ENCODE measurements at places on chromosomes 1 and 21.

DNA sequence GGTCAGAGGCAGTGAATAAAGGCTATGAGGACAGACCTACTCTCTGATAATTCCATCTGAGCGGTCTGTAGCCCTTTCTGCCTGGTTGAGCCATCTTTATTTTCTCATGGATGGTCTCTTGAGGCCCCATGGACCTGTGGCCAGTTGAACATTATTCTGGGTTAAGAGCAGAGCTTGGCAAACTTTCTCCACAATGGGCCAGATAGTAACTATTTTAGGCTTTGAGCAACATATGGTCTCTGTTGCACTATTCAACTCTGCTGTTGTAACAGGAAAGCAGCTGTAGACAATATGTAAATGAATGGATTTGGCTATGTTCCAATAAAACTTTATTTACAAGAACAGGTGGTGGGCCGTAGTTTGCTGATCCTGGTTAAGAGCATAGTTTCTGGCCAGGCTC lies 62.7 kb downstream of the KAZN start:
- no peak for DNase-seq

DNA sequence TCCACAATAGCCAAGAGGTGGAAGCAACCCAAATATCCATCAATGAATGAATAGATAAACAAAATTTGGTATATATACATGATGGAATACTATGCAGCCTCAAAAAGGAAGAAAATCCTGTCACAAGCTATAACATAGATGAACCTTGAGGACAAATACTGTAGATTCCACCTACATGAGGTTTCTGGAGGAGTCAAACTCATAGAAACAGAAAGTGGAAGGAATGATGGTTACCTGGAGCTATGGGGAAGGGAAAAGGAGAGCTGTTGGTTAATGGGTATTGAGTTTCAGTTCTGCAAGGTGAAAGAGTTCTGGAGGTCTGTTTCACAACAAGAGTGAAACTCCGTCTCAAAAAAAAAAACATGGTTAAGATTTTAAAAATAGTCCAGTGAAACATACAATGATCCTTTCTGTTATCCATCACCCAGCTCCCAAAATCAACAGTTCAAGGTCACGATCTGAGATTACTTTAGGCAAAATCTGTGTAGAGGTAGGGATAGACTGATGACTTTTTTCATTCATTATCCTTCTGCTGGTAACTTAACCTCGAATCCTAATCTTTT lies 80.8 kb upstream of the HNRNPU start:
- DNase-seq: no peak

DNA sequence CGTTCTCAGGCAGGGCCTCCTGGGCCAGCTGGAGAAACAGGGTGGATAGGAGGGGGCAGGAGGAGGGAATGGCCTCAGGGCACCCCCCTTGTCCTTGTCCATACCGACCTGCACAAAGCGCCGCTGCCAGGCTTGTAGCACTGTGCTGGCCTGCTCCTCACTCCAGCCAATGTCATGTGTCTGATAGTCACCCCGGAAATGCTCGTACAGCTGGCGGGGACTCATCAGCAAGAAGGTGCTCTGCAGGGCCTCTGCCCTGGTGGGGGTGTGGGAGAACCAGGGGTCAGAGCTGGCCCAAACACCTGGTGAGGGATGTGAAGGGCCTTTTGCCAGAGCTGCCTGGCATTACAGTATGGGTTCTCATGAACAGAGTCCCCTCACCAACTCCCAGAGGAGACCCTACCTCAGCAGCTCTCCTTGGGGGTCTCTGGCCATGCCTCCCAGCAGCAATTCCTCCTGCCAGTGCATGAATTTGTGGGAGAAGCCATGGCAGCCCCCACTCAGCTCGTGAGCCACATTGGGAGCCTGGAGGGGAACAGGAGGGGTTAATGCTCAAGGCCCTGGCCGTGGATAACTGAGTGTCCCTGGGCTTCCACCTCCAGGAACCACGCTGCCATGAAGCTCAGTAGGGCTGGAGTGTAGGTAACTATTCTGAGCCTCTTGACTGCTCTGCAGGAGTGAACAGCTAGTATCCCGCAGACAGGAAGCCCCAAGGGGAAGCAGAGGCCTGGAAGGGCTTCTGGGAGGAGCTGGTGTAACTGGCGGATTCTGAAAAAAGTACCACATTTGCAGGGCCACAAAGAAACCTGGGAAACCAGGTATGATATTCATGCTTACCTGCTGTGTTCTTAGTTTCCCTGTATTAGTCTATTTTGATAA lies 13.3 kb downstream of the PTCH2 start:
- no peak for DNase-seq

- DNase-seq: no peak
These were observed 40.6 kb downstream of the TCP10L start for GRCh38 chr21:32544697-32545096.

GRCh38 chr21:14616380-14617039 lies 70.4 kb upstream of the SAMSN1 start:
- DNase-seq: no peak

DNA sequence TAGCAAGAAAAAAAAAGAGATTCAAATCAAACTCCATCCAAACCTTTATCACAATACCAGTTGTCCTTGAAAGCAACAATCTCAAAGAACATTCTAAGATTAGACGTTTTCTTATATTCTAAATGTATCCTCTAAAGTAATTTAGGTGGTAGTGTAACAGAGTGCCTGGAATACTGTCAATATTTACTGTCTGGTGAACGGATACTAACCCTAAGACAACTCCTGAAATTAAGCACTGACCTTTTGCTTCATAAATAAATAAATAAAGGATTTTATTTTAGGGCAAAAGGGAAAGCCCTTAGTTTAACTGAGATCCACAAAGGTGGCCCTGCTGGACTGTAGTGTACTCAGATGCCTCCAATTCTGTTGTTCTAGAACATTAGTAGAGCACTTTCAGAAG lies 9.9 kb upstream of the USH2A start:
- no peak for DNase-seq

DNA sequence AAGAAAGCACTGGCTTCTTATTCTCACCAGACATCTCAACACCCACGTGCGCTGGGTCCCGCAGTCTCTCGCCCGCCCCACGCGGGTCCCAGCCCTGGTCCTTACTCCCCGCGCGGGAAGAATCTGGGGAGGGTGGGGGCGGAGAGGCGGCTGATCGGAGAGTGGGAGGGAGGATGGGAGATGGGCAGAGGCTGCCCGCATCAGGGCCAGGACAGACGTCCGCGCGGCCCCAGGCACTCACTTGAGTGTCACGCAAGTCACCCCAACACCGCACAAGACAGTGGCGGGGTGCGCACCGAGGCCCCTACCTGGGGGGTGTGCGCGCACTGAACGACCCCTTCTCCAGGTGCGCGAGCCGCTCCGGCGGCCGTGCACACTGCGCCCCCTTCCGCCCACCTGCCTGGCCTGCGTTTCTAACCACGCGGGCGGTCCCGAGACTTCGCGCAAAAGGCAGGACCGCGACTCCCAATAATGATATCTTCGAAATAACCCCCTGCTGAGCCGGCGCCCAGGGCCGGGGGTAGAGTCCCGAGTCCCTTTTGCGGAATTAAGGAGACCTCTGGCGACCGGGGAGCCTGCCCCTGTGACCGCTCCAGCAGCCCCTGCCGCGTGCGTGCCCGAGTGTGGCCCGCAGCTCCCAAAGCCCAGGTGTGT lies 6.0 kb upstream of the SIM2 start:
- DNase-seq: no peak

GRCh38 chr21:44816761-44817505 lies 929 bp downstream of the SUMO3 start:
- no peak for DNase-seq

GRCh38 chr1:208254862-208255261 lies 10.7 kb upstream of the PLXNA2 start:
- DNase-seq: peak; percentile 79

- peak; percentile 63 for DNase-seq
These were observed 7.0 kb upstream of the CTSE start for GRCh38 chr1:206030714-206031113.

DNA sequence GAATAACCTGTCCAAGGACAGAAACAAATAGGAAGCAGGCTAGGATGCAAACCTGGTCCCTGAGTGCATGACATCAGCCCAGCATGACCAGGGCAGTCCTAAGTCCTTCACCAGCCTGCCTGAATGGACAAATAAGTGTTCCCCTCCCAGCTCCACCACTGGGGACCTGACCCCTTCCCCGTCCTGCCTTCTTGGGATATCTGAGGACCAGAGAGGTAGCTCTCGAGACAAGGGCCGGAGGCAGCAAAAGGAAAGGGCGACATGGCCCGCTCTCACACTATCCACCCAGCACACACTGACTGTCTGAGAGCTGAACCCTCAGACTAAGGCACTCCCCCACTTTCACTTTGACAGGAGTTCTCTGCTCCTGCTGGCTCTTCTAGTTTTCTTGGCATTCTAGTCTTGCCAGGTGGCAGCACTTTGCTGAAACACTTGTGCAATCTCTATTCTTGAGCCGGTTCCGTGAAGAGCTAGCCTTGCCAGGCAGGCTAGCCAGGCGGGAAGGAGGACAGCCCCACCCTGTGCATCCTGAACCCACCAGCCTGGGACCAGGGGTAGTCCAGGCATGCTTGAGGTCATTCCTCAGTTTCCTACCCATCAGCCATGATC lies 251.1 kb upstream of the RAB4A start:
- no peak for DNase-seq

DNA sequence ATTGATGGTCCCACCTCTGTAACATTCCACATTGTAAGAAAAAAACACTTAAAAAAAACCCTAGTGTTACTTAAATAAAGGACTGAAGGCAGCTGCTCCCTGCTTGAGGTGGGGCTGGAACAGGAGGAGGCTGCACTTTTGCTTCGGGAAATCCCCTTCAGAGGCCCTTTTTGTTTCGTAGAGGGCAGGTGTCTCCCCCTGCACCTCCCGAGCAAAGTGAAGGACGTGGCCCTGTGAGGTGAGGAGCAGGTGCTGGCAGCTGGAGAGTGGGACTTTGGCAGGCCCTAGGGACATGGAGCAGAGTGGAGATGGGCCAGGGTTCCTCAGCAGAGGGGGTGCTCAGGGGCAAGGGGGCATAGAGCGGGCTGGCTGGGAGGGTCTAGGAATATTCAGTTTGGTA lies 33.4 kb upstream of the WNT4 start:
- no peak for DNase-seq

- DNase-seq: no peak
These were observed 100.6 kb upstream of the VAMP3 start for GRCh38 chr1:7670334-7671145.

- no peak for DNase-seq
These were observed 20.1 kb downstream of the HSD3B2 start for GRCh38 chr1:119435052-119435451.

- DNase-seq: no peak
These were observed 18.3 kb upstream of the NGF start for GRCh38 chr1:115356356-115356755.

- no peak for DNase-seq
These were observed 22.0 kb downstream of the PARS2 start for GRCh38 chr1:54742282-54742681.

DNA sequence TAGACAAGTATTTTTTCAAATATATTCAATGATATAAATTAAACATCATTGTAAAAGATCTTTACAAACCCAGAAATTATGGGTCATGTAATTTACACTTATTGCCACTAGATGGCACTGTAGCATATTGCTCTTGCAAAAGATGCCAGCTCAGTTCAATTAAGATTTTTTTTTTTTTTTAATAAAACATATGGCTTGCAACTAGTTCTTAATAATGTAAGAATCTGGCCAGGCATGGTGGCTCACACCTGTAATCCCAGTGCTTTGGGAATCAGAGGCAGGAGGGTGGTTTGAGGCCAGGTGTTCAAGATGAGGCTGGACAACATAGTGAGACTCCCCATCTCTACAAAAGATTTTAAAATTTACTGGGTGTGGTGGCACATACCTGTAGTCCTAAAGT lies 49.4 kb upstream of the DESI2 start:
- DNase-seq: peak; percentile 42

GRCh38 chr1:168273575-168273974 lies 7.1 kb upstream of the TBX19 start:
- no peak for DNase-seq

DNA sequence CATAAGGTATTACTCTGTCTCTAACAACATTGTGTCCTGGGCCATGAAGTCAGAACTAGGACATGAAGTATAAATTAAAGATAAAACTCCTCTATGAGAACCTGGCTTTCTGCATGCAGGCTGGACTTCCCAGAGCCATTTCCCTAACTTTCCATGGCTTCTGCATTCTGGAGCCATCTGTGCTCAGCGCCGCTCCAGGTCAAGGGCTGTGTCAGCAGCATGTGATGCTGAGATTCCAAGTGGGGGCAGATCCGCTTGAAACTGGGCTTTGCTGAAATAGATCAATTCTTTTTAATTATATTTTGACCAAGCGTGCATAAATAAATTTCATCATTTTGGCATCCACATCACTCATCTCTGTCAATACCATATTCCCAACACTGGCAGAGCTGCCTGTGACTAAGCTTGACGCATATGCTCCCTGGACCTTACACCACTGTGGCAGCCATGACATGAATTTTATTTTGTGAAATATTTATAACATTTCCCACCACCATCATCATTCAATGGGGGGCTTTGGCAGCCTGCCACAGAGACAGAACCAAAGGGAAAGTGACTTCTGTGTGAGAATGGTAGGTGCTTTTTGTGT lies 110.4 kb upstream of the KCNK1 start:
- DNase-seq: no peak

GRCh38 chr1:153730468-153730988 lies 2.7 kb downstream of the INTS3 start:
- DNase-seq: no peak

DNA sequence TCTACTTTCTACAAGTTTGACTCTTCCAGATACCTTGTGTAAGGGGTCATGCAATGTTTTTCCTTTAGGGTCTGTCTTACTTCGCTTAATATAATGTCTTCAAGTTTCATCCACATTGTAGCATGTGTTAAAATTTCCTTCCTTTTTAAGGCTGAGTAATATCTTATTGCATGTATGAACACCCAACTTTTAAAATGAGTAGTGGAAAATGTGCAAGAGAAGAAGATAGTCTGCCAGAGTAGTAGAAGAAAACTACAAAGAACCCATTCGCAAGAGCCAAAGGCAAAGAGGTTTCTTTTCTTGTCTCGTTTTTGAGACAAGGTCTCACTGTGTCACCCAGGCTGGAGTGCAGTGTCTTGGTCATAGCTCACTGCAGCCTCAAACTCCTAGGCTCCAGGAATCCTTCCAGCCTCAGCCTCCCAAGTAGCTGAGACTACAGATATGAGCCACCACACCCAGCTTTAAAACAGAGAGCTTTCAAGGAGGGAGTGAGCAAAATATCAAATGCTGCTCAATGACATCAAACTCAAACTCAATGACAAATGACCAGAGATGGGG lies 9.4 kb downstream of the IL23R start:
- DNase-seq: no peak
